K562 (cell line): ENCODE measurements at places on chromosomes 5 and 9. TPM values are rescaled to one million over a fixed set of nuclear protein-coding genes. Genes with fewer than 3 reads are reported as not detected.

DNA sequence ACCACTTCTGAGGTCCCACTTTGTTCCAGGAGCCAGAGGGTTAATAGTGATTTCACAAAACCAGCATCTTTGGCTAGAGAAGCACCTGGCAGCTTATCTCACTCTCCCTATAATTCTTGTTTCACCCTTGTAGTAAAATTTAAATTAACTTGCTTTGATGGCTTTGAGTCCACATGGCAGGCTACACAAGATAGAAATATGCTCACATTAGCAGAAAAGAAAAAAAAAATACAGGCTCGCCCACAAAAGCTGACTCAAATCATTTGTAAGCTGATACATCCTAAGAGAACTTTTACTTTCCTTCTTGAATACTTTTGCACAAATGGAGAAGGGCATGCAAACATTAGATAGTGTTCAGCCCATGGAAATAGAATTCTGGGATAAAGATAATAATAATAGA is 36.2 kb downstream of the TNFSF15 start:
- no peak for DNase-seq

- DNase-seq = no peak
Observed at GRCh38 chr5:102625468-102625867, 126.7 kb upstream of the SLCO6A1 start.

GRCh38 chr9:114030364-114030763 is 47.7 kb downstream of the AMBP start:
- DNase-seq = no peak

LCN9 gene
- total RNA-seq = not detected in 2 replicates

NEUROG1 gene
- not detected in 2 replicates for total RNA-seq
